ENCODE measurements at places on chromosomes 7 and 10.
A peak's percentile ranks its signal among the peaks of the same experiment; 100 is the strongest.

GRCh38 chr7:16399265-16399831 is 22.0 kb downstream of the CRPPA start:
- no peak for DNase-seq

- no peak for DNase-seq
These were observed 71.8 kb upstream of the PIK3CG start for GRCh38 chr7:106793015-106793975.

GRCh38 chr10:121556918-121557573 is 41.2 kb downstream of the FGFR2 start:
- DNase-seq = no peak

DNA sequence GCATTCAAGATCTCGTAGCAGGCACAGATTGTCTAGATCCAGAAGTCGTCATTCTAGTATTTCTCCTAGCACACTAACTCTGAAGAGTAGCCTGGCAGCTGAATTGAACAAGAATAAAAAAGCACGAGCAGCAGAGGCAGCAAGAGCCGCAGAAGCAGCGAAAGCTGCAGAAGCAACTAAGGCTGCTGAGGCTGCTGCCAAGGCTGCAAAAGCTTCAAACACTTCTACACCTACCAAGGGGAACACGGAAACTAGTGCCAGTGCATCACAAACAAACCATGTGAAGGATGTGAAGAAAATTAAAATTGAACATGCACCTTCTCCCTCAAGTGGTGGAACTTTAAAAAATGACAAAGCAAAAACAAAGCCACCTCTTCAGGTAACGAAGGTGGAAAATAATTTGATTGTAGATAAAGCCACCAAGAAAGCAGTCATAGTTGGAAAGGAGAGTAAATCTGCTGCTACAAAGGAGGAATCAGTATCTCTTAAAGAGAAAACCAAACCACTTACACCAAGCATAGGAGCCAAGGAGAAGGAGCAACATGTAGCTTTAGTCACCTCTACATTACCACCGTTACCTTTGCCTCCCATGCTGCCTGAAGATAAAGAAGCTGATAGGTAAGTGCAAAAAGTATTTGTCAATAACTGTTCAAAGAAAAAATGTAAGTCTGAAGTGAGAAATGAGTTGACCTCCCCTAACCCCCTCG is 37.7 kb downstream of the CDK13 start:
- peak; percentile 41 for DNase-seq

DNA sequence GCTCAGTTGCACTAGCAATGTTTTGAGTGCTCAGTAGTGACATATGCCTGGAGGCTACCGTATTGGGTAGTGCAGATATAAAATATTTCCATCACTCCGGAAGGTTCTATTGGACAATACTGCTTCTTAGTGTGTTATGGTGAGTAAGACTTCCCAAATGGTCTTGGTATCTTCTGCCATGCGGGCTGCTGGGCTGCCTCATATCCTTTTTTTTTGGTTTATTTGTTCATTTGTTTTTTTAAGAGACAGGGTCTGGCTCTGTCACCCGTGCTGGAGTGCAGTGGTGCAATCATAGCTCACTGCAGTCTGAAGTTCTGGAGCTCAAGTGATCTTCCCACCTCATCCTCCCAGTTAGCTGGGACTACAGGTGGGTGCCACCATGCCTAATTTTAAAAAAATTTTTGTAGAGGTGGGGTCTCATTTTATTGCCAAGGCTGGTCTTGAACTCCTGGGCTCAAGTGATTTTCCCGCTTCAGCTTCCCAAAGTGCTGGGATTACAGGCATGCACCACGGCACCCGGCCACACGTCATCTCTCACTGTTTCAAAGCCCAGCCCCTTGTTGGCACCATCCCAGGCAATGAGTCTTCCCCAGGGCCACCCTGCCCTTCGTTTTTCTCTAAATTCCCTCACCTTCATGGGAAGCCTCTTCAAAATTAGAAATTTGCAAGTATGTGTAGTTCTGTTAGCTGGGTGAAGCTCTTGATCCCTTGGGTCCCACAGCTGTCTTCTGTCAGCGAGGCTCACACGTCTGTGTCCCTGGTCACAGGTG is 111.0 kb upstream of the KLF14 start:
- no peak for DNase-seq

- no peak for DNase-seq
These were observed 60.8 kb upstream of the BTRC start for GRCh38 chr10:101293007-101293723.

GRCh38 chr7:156566812-156567549 is 73.6 kb upstream of the RNF32 start:
- no peak for DNase-seq

GRCh38 chr10:62384447-62385081 is 10.4 kb downstream of the ZNF365 start:
- DNase-seq = no peak

DNA sequence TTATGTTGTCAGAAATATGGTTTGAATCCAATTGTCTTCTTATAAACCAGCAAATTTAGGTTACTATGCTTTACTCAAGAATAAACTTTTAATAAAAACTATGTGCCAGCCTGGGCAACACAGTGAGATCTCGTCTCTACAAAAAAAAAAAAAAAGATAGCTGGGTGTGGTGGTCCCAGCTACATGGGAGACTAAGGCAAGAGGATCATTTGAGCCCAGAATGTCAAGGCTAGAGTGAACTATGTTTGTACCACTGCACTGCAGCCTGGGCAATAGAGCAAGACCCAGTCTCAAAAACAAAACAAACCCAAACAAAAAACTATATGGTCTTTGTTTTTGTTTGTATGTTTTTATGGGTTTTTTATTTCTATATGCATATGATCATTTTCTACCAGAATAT is 7.5 kb upstream of the ARHGAP12 start:
- no peak for DNase-seq

GRCh38 chr10:44571701-44572100 is 186.8 kb upstream of the CXCL12 start:
- DNase-seq = no peak

GRCh38 chr7:85001495-85002345 is 185.1 kb downstream of the SEMA3D start:
- no peak for DNase-seq

DNA sequence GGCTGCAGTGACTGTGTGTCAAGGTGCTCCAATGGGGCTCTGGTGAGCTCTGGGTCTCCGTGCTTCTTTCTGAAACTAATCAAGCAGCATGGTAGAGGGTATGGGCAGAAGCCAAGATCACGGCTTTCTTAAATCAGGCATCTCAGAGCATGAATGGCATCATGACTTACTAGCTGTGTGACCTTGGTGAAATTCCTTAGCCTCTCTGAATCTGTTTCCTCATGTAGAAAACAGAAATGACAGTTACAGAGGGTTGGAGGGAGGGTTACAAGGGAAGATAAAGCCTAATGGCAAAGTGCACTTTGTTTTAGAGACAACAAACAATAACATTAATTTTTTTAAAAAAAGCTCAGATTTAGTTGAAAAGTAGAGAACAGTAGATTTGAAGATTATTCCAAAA is 34.9 kb downstream of the FRMPD2 start:
- DNase-seq = no peak

GRCh38 chr7:12257582-12257981 is 46.5 kb downstream of the TMEM106B start:
- no peak for DNase-seq

- DNase-seq = no peak
These were observed 5.8 kb downstream of the MAT1A start for GRCh38 chr10:80283536-80284199.

- DNase-seq = peak; percentile 30
These were observed 43.3 kb upstream of the BTRC start for GRCh38 chr10:101310529-101311184.

DNA sequence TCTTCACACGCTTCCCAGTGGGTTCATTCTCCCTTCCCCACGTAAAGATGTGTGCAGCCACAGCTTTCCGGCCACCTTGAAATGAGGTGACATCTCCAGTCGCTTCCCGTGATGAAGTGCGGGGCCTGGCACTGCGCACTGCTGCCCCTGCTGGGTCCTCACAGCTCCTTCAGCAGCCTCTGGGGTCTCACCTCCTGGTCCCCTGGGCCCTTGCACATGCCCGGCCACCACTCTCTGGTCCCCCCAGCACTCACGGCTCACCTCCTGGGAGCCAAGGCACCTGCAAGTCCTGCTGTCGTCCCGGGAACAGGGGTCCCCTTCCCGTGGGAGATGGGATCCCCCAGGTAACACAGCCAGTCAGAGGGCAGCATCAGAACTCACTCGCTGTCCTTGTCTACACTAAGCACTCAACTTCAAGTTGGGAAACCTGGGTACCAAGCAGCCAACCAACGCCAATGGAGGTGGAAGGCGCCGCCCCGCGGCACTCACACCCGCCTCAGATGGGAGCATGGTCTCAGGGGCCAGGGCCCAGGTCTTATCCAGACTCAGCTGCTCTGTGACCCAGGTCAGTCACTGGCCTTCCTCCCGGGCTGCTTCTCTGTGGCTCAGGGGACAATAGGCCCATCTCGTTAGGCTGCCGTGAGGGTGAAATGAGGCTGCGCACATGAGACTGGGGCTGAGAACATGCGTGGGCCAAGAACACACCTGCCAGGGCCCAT is 176.2 kb downstream of the PTPRN2 start:
- DNase-seq = no peak

GRCh38 chr7:30080818-30081217 is 52.6 kb downstream of the PLEKHA8 start:
- no peak for DNase-seq

GRCh38 chr7:155509725-155510551 is 36.4 kb downstream of the CNPY1 start:
- DNase-seq = no peak

GRCh38 chr7:146670532-146670931 is 553.9 kb downstream of the CNTNAP2 start:
- DNase-seq = no peak

DNA sequence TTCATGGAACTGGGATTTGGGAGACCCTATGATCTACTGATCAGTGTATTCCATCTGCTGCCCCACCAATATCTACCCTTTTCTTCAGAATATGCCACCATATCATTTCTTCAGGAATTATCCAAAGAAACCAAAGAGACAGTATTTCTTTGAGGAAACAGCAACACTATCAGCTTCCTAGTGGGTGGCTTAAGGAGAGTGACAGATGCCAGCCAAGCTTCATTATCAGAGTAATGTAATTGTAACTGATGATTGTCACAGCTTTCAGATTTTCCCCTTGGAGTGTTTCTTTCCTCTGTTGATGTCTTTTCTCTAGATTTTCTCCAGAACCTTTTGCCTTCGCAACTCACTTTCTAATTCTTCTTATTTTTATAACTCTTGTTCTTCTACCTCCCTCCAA is 934.4 kb upstream of the LRRN3 start:
- no peak for DNase-seq

DNA sequence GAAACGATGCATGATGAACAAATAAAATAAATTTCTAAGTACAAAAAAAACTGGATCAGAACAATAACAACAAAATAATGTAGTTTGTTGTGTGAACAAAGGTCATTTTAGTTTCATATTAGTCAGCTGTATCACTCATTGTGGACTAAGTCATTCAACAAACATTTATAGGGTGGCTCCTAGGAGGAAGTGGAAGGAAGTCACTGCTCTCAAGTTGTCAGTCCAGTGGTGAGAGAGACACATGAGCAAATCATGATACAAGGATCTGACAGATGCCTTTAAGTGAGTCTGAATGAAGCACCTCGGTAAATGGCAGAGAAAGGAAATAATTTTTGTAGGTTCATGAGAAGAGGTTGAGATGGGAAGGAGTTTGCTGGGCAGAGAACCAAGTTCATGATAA is 56.8 kb downstream of the EPDR1 start:
- no peak for DNase-seq
